T follicular helper cell (primary cell): ENCODE measurements at places on chromosomes 11 and 22.

GRCh38 chr11:122150216-122151124, 34.5 kb upstream of the BLID start:
- DNase-seq, result no peak

DNA sequence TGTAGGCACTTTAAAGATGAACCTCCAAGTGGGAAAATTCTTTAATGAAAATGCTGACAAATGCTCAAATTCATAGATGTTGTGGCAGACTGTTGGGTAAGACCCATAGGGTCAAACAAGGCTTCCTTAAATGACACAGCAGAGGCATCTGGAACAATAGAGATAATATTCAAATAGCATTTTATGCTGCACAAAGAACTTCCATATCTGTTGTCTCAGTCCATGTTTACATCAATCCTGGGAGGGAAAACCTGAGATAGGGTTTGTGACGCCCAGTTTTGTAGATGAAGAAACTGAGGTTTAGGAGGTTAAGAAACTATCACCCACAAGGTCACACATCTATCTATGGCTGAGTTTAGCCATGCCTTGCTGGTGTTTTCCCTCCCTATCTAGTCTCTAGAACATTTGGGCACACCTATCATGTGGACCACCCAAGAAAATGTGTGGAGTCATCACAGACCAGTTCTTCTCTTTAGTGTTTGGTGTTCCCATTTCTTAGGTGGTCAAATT, 106.4 kb downstream of the EHF start:
- DNase-seq, result no peak

GRCh38 chr22:21568347-21569075, 997 bp downstream of the UBE2L3 start:
- no peak for DNase-seq

DNA sequence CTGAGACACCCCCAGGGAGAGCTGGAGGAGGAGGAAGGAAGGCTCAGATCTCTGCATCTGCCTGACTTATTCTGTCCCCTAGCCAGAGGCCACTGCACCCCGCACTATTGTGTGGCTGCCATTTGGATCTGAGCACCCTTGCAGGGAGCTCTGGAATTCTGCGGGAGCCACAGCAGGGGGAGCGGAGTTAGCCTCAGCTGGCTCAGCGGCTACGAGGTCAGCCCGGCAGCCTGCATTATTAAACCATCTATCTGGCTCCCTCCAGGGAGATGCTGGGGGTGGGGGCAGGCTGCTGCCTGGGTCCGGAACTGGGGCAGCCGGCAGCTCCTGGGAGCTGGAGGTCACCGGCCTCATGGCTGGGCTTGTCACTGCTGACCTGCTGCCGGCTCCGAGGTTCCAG, 6.5 kb upstream of the ELFN2 start:
- no peak for DNase-seq

DNA sequence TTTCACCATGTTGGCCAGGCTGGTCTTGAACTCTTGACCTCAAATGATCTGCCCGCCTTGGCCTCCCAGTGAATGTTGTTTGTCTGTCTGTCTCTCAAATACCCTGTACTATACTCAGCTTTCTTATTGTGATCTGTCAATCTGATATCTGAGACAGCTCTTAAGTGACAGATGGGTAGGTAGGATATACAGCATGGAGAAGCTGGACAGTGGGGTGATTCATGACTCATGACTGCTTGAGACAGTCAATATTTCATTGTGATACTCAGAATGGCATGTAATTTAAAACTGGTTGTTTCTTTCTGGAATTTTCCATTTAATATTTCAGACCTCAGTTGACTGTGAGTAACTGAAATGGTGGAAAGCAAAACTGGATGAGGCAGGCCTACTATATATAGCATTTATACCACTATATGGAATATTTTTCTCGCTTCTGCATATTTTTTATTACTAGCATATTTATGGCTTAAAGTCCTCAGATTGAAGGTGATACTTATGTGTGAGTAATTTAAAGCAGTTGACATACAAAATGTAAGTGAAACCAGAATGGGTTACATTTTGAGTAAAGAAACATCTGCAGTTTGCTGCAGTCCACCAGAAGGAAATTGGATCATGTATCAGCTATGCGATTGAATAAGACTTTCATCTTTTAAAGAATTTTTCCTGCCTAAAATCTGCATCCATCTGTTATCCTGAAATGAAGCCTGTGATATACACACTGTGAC, 22.3 kb downstream of the ARHGAP42 start:
- DNase-seq, result no peak

DNA sequence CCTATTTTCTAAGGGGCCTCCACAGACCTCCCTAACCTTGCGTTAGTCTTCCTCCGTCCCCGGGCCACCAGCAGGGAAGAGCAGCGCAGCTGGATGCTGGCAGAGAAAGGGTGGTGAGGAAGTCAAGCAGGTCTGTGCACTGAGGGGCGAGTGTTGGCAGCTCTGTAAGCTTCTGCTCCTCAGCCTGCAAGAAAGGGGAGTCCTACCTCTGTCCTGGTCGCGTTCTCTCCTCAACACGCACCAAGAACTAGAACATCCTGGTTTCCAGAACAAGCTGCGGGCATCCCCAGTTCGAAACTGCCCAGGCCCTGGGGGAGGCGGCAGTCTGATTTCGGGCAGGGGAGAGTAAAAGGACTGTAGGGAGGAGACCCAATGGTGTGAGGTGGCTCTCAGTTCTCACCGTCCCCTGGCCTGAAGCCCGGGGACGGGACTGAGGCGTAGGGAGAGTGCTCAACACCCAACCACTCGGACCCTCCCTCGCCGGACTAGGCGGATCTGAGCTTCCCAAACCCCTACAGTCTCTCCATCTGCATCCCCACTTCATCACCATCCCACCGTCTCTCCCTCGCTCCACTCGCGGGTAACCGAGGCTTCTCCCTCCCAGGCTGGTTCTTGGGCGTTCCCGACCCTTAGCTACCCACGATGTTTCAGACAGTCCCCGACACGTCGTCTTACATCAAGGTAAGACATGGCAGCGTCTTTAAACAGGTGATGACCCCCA, 7.7 kb upstream of the FLI1 start:
- DNase-seq, result no peak

GRCh38 chr22:46528121-46528610, 9.3 kb downstream of the CELSR1 start:
- no peak for DNase-seq

GRCh38 chr22:37750596-37751162, 53.8 kb downstream of the TRIOBP start:
- no peak for DNase-seq

GRCh38 chr22:24379536-24379935, 47.9 kb upstream of the ADORA2A start:
- DNase-seq, result no peak

DNA sequence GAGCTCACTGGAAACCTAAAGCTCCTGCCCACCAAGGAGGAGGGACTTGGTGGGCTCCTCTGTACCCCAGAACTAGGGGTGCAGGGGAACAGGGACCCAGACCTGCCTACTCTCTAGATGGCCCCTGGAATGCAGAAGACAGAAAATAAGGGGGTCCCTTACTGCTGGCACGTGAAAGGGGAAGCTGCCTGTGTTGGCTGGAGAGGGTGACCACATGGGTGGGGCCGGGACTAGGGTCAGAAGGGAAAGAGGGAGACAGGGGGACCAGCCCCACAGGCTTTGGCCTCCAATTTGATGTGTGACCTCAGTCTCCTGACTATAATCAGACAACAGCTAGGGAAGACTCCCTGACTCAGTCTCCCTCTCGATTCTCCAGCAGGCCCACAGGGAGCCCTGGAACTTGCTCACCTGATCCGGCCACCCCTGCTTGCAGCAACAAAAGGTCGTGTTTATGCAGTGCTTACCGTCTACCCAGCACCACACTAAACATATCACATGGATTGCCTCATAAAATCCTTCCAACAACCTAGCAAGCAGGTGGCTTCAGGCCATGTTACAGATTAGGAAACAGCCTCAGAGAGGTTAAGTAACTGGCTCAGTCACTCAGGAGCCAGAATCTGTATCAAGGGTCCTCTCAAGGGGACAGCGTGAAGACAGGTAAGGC, 10.2 kb downstream of the ARAP1 start:
- DNase-seq, result no peak

DNA sequence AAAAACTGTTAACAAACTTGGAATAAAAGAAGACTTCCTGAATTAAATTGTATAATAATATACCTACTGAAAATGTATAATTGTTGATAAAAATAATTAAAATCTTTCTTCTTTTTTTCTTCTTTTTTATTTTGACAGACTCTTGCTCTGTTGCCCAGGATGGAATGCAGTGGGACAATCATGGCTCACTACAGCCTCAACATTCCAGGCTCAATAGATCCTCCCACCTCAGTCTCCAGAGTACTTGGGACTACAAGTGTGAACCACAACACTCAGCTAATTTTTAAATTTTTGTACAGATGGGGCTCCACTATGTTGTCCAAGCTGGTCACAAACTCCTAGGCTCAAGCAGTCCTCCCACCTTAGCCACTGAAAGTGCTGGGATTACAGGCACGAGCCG, 1063.8 kb upstream of the CNTN5 start:
- DNase-seq, result no peak

- DNase-seq, result no peak
These were observed 16.5 kb downstream of the PRPF19 start for GRCh38 chr11:60889869-60890311.

GRCh38 chr22:27312966-27313855, 488.3 kb downstream of the MN1 start:
- DNase-seq, result no peak

GRCh38 chr11:62438641-62439040, 19.8 kb downstream of the SCGB1A1 start:
- no peak for DNase-seq

DNA sequence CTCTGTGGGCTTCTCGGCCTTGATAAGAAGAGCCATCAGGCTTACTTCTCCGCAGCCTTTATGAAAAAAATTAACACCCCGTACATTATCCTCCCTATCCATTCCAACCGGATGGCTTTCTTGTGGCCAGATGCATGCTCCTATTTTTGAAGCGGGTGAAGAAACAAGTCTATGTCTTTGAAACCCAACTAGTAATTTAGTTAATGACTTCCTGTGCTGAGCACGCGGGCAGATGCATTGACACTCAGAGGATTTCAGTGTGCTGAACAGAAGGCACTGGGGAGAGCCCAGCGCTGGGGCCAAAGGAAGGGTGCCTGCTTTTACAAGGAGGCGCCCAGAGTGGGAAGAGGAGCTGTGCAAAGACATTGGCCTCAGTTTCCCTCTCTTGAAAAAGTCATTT, 53.3 kb downstream of the ARHGAP8 start:
- DNase-seq, result no peak

GRCh38 chr22:39456522-39457197, at the start of gene MGAT3:
Gene MGAT3 (plus strand): TSS chr22:39457012. CDS start chr22:39487348, 30,336 bp downstream.
- DNase-seq, result no peak

- DNase-seq, result no peak
These were observed 349.5 kb downstream of the TBC1D22A start for GRCh38 chr22:47111626-47112581.

- DNase-seq, result no peak
These were observed 31.4 kb downstream of the ADAMTS8 start for GRCh38 chr11:130396965-130397364.

GRCh38 chr11:115155320-115155719, 348.9 kb downstream of the CADM1 start:
- no peak for DNase-seq

DNA sequence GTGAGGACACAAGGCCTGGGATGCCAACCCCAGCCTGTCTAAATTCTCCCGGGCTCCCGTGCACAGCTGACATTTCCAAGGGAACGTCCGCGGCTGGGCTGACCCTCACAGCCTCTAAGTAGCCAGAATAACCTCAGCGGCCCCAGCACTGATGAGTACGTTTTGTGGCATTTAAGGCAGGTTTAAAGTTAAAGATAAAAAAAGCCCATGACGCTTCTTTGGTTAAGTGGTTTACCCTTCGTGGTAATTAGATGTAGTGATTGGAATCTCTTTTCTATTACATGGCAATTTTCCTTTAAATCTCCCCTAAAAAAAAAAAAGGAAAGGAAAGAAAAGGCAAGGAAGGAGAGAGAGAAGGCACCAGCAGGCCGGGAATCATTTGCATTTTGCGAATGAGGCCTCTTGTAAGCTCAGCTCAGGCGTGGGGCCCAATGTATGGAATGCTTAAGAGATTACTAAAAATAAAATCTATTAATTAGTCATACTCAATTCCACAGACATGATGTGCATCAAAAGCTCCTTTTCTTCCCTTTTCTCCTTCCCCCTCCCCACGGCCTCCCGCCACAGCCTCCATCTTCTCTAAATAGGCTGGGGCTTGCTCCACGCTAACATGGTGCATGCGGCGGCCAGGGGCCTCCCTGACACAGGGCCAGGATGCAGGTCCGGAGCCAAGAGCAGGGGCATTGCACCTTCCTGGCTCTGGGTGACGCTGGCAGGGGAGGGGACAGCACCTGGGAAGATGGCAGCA, 44.1 kb downstream of the MACROD1 start:
- DNase-seq, result no peak

GRCh38 chr11:22471385-22471784, 133.2 kb downstream of the SLC17A6 start:
- DNase-seq, result no peak

- DNase-seq, result no peak
These were observed 53.7 kb upstream of the NECTIN1 start for GRCh38 chr11:119782739-119783072.

DNA sequence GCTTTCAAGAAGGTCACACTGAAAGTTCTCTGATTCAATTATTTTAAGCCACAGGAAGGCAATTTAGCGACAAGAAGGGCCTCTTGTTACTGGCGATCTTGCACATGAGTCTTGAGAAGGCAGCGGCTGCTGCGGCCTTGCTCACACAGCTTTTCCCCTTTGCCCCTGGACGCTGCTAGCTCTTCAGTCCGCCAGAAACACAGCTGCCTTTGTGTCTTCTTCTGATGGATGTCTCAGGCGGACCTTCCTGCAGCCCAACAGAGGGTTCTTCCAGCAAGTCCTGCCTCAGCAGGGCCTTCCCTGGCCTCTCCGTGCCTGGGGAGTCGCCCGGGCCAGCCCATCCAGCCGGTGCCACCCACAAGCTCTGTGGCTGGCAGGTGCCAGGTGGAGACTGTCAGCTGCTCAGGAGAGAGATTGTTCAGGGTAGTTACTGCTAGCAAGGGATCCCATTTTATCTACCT, 59.4 kb downstream of the PKNOX2 start:
- DNase-seq, result no peak

- no peak for DNase-seq
These were observed 28.6 kb downstream of the C22orf42 start for GRCh38 chr22:32130464-32130863.

DNA sequence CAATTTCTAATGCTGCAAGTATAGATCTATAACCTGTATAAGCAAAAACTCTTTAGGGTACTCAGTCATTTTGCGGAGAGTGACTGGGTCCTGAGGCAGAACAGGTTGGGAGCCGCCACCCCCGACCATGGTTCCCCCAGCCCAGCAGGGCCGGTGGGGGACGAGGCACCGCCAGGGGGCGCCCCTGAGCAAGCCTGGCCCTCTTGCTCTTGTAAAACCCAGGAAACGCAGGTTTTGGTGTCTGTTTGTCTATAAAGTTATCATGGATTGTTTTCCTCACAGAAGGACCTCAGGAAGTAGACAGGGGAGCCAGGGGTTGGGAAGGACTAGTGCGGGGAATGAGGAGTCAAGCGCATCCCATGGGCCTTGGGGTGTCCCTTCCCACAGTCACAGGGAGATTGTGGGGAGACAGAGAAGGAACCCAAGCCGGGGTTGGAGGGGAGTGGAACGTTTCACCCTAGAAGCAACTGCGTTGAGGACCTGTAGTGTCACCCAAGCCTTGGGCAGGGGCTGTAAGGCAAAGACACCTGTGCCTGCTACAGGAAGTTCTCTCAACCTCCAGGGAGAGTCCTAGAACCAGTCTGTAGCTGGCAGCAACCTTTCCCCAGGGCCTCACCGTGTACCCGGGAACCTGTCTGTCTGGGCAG, 26.4 kb downstream of the KCTD17 start:
- peak; percentile 74 for DNase-seq

- DNase-seq, result no peak
These were observed 10.4 kb downstream of the SPATA19 start for GRCh38 chr11:133834682-133835592.

- no peak for DNase-seq
These were observed 6.8 kb downstream of the ZNF74 start for GRCh38 chr22:20400606-20401375.
